ENCODE measurements at places on chromosomes 5 and 9. TPM values are rescaled to one million over a fixed set of nuclear protein-coding genes. Genes with fewer than 3 reads are reported as not detected.

DNA sequence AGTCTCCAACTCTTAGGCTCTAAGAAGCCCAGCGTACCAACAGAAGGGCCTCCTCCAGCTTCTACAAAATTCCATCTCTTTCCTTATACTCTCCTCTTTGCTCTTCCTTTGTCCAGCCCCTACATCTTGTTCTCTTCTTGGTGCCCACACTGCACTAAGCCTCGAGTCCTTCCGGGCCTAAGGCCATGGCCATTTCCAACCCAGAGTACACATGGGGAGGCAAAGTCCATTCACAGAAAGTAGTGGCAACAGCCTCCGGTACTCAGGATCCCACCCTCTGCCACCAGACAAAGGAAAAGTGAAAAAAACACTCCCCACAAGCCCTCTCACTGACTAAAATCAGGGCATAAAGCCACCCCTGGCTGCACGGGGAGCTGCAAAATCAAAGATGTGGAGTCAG, 60.3 kb downstream of the SAXO1 start:
- H3K27ac ChIP-seq: no peak overlapping the region
- H3K36me3 ChIP-seq: no peaks in the 10 kb centered on the region
- peaks cover 4% of the 10 kb centered on the region for H3K4me1 ChIP-seq

DNA sequence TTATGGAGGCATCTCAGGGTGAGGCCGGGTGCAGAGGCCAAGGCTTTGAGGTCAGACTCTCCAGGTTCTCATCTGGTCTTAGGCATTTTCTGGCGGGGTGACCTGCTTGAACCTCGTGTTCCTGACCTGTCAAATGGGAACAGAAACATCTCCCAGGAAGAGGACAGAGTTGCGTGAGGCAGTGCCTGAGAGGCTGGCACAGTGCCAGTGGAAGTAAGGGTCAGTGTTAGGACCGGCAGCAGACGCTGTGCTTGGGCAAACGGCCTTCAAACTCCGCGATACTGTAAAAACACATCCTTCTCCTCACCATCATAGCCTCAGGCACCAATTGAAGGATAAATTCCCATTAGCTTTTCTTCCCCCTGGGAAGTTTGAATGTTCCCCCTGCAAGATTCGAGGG, 55.6 kb upstream of the FCN2 start:
- H3K4me1 ChIP-seq: no peaks in the 10 kb centered on the region
- H3K27ac ChIP-seq: no peak overlapping the region
- no peaks in the 10 kb centered on the region for H3K27me3 ChIP-seq

PCDHGA4 gene
- 0.10 TPM for total RNA-seq

- H3K27me3 ChIP-seq: no peaks in the 10 kb centered on the region
- no peak for DNase-seq
Measured at GRCh38 chr5:84131372-84131771, 253.3 kb downstream of the EDIL3 start.

DNLZ gene
- total RNA-seq: 21.6 TPM

ADAMTSL1 gene
- not detected for total RNA-seq

GRCh38 chr9:133170716-133171115, 7.0 kb upstream of the GBGT1 start:
- no peaks in the 10 kb centered on the region for H3K36me3 ChIP-seq
- no peak for DNase-seq
- peaks cover 13% of the 10 kb centered on the region for H3K27me3 ChIP-seq
- no peak overlapping the region for H3K27ac ChIP-seq

- no peak overlapping the region for H3K4me3 ChIP-seq
- peaks cover 6% of the 10 kb centered on the region for H3K27me3 ChIP-seq
- H3K27ac ChIP-seq: no peak overlapping the region
- DNase-seq: no peak
- H3K4me1 ChIP-seq: no peaks in the 10 kb centered on the region
- no peaks in the 10 kb centered on the region for H3K36me3 ChIP-seq
Measured at GRCh38 chr5:174064171-174064570, 18.7 kb downstream of the NSG2 start.

DNA sequence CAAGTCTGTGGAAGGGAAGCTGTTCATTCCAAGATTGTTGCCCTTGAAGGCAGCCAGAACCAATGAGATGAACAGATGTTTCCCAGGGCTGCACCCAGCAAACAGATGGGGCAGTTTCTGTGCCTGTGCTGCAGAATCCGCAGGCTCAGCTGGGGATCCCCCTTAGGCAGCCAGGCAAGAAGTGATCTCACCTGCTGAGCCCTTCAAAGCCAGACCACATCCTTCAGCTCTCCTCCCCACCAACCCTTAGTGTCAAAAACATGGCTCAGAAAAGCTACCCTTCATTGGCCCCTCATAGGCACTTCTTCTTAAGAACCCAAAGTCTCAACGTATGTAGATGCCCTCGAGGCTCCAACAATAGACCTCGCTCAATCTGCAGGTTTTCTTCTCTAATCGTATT, 626.7 kb downstream of the CCDC171 start:
- peaks cover 30% of the 10 kb centered on the region for H3K4me1 ChIP-seq
- no peaks in the 10 kb centered on the region for H3K27me3 ChIP-seq
- DNase-seq: peak; percentile 72
- H3K4me3 ChIP-seq: no peak overlapping the region

GRCh38 chr5:37836235-37836591, 3.6 kb downstream of the GDNF start:
- H3K27ac ChIP-seq: no peak overlapping the region
- DNase-seq: no peak
- peak overlapping the region; percentile 8 for H3K4me3 ChIP-seq
- H3K27me3 ChIP-seq: peaks cover 80% of the 10 kb centered on the region
- peaks cover 2% of the 10 kb centered on the region for H3K36me3 ChIP-seq
- H3K4me1 ChIP-seq: peaks cover 29% of the 10 kb centered on the region

DNA sequence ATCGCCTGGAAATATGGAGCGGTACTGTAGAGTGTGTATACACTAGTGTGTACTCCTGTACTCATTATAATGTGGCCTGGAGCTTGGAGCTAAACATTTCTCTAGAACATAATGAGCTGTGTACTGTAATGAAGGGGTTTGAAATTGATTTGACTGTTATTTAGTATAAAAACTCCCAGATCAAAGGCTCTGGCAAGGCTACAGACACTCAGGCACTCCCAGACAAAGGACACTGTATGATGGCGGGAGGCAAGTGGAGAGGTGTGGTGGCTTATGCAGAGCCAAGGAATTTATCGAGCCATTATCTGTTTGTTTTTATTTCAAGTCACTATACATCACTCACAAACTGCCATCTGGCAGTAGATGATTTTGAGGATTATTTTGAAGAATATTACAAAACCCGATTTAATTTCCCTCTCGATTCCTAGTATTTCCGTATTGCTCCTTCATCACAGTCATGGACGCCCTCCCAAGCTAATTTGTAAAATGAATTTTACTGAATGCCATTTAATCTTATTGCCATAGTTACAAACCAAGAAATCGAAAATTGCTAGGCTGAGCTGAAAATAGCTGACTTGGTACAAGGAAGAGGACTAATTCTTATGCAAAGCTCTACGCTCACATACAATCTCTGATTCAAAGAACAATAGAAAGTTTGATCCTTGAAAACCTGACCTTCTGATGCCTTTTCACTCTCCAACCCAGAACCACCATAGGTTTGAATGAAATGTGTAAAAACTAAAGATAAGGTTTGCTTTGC, 240.2 kb upstream of the SEMA6A start:
- H3K27me3 ChIP-seq: no peaks in the 10 kb centered on the region
- no peaks in the 10 kb centered on the region for H3K4me1 ChIP-seq
- DNase-seq: no peak
- H3K36me3 ChIP-seq: no peaks in the 10 kb centered on the region

NR5A1 gene
- total RNA-seq: not detected
